ENCODE measurements at places on chromosomes 1 and 21.

GRCh38 chr1:69172003-69173000 is 395.4 kb upstream of the LRRC7 start:
- DNase-seq, result no peak

- no peak for DNase-seq
Measured at GRCh38 chr1:231170875-231171274, 9.0 kb downstream of the TRIM67 start.

DNA sequence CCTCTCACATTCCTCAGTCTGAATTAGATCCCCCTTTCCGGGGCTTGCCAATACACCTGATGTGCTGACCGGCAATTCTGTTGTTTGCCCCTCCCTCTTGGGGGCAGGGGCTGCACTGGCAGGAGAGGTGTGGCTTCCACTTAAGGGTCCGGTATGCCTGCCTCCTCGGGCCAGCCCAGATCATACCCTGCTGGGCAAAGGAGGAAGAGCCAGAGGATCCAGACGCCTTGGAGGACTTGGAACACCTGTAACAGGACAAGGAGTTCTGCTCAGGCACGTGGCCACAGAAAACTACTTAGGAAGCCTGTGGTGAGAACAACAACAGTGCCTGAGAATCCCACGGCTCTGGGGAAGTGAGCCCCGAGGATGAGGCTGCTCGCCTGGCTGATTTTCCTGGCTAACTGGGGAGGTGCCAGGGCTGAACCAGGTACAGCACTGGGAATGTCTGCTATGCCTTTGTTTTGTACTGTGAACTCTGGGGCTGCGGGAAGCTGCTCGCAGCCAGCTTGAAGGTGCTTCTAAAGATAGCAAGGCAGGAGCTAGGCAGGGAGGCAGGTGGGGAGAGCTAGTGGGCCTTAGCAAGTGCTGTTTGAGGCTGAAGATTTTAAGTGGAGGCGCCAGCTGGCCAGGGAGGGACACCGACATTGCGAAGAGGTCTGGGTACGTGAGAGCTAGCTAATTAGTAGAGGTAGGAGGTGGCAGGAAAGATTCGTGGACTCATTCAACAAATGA is at the start of gene SMPDL3B:
Gene SMPDL3B (plus strand): TSS at position 183 of the 732 bp plus-strand sequence. CDS start 184 bp downstream, at position 367.
- DNase-seq, result no peak

- DNase-seq, result no peak
Measured at GRCh38 chr1:12097321-12097720, 34.2 kb downstream of the TNFRSF8 start.

GRCh38 chr1:202578001-202578504 is 132.2 kb downstream of the SYT2 start:
- no peak for DNase-seq

DNA sequence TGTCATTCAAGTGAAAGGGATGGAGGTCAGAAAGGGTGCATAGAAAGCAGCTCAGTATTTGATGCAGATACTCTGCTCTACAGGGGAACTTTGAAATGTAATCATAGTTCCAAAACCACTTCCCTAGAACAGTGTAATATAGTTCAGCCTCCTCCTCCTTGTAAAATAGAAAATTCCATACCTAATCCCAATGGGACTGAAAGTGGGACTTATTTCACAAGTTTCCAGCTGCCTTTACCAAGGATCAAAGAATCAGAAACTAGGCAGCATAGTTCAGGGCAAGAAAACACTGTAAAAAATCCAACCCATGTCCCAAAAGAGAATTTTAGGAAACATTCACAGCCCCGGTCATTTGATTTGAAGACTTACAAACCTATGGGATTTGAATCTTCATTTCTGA is 8.1 kb upstream of the TMCO2 start:
- no peak for DNase-seq

- no peak for DNase-seq
Measured at GRCh38 chr1:54853793-54854370, 33.1 kb downstream of the DHCR24 start.

DNA sequence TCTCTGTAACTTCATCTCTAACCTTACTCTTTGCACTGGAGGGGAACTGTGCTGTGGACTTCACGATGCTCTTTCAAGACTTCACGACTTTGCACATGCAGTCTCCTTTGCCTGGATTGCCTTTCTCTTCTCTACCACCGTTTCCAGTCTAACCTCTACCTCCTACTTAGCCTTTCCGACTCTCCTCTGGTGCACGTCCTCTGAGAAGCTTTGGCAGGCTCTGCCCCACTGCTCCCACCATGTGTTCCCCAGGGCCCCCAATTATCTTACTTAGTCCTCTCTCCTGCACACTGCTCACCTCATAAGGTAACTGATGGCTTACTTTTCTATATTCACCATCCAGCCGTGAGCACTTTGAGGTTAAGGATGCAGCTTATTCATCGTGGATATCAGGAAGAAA is 101.7 kb upstream of the GJB5 start:
- no peak for DNase-seq

- no peak for DNase-seq
Measured at GRCh38 chr1:1758692-1759455, 19.4 kb downstream of the NADK start.

DNA sequence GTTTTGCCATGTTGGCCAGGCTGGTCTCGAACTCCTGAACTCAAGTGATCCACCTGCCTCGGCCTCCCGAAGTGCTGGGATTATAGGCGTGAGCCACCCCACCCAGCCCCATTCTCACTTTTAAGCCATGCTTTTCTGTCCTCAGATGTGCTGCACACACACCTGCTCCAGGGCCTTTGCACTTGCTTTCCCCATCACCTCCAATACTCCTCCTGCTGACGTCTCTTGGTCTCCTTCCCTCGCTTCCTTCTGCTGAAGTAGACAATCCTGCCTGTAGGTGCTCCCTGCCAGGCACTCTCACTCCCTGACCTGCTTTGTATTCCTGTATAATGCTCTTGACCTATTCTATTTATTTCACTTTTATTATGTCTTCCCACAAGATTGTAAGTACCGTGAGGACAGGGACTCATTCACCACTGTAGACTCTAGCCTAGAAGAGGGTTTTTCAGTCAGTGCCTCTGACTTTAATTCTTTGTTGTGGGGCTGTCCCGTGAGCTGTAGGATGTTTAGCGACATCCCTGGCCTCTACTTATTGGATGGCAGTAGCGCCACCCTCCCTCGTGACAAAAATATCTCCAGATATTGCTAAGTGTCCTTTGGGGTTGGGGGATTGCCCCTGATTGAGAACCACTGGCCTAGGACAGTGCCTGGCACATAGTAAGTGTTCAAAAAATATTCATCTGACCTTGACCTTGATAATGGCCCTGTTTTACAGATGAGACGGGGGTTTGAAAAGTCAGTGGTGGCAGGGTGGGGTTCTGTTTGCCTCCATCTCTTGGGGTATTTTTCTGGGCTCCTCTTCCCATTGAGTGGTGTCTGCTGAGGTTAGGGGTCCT is 4.6 kb downstream of the TNFRSF1B start:
- DNase-seq, result no peak

GRCh38 chr1:205988585-205988995 is 14.6 kb downstream of the RAB7B start:
- DNase-seq, result no peak

Data from activated CD4-positive, alpha-beta T cell treated with anti-CD3 and anti-CD28 coated beads for 24 hours (primary cell).